ENCODE measurements at places on chromosomes 6 and 20. TPM values are rescaled to one million over a fixed set of nuclear protein-coding genes. Genes with fewer than 3 reads are reported as not detected.

GRCh38 chr20:17536944-17537444 is 5.8 kb upstream of the BFSP1 start:
- H3K36me3 ChIP-seq = no peaks in the 10 kb centered on the region
- no peaks in the 10 kb centered on the region for H3K27me3 ChIP-seq
- DNase-seq = peak; percentile 85

The C6orf118 gene
- total RNA-seq = not detected

DNA sequence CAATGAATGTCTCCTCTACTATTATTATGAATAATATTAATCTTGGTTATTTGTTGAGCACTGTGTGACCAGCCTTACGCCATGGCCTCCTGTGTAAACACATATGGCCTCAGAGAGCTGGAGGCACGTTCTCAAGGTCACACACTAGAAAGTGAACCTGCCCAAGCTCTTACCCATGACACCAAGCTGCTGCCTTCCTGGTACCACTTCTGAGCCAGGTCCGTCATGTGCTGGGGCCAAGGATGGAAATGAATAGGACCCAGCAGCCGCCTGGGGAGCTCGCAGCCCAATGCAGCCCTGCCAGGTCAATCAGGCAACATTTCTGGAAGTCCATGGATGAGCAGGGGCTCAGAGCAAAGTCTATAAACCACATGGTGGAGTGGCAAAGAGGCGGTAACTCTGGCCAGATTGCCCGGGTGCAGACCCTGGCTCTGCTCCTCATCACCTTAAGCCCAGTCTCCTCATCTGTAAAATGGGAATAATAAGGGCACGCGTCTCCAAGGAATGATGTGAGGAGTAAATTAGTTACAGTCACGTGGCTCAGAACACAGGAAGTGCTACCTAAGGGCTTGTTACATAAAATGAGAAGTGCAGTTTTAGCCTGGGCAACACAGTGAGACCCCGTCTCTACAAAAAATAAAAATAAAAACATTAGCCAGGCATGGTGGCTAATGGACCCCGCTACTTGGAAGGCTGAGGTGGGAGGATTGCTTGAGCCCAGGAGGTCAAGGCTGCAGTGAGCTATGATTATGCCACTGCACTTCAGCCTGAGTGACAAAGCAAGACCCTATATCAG is 61.5 kb downstream of the JPH2 start:
- H3K4me1 ChIP-seq = no peaks in the 10 kb centered on the region
- no peaks in the 10 kb centered on the region for H3K27me3 ChIP-seq
- no peak overlapping the region for H3K27ac ChIP-seq
- H3K4me3 ChIP-seq = no peak overlapping the region
- H3K36me3 ChIP-seq = no peaks in the 10 kb centered on the region
- DNase-seq = no peak

GRCh38 chr6:160353950-160354496 is 5.8 kb downstream of the SLC22A3 start:
- no peak overlapping the region for H3K27ac ChIP-seq
- no peak overlapping the region for H3K4me3 ChIP-seq
- no peak for DNase-seq
- H3K36me3 ChIP-seq = no peaks in the 10 kb centered on the region
- peaks cover 16% of the 10 kb centered on the region for H3K27me3 ChIP-seq
- H3K4me1 ChIP-seq = peaks cover 5% of the 10 kb centered on the region

DNA sequence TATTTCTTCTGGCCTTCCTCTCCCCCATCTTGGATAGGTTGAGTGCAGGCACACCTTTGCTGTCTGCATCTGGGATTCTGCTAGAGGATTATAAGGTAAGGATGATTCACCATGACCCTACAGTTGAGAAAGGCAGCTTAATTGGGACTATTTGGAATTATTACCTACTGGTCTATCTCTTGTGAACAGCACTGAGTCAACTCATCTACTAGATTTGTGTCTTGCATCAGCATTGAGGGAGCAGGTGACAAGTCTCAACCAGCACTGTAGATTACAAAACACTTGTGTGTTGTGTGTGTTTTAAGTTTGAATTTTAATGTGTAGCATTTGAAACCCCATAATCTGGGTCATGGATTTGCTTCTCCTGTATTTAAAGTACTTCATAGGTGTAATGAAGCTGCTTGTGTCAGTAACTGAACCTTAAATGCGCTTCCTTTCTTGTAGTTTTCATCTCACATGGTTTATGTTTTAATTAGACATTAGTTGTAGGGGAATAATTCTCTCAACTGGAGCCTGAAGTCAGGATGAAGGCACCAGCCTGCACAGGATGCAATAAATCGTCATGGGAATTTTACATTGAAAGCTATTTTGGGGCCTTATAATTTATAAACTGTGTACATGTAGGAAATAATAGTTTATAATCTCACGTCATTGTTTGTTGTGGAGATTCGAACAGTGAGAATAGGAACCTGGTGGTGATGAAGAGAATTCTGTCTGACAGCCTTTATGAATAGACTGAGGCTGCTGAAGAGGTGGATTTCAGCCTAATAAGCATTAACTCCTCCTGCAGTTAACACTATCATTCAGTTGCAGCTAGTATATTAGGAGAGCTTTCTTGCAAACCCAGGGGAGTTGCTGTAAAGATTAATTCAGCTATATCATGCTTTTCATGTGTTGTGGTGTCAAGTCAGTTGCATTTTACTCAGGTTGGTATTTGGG is 125.1 kb downstream of the JARID2 start:
- peaks cover 9% of the 10 kb centered on the region for H3K4me1 ChIP-seq
- no peaks in the 10 kb centered on the region for H3K27me3 ChIP-seq
- no peak overlapping the region for H3K27ac ChIP-seq
- no peak overlapping the region for H3K4me3 ChIP-seq
- no peaks in the 10 kb centered on the region for H3K36me3 ChIP-seq

The KHDC1L gene
- not detected for total RNA-seq

The SEL1L2 gene
- total RNA-seq = not detected
